HT1080 (cell line): ENCODE measurements at places on chromosomes 7 and 10. TPM values are rescaled to one million over a fixed set of nuclear protein-coding genes. Genes with fewer than 3 reads are reported as not detected.
A peak's percentile ranks its signal among the peaks of the same experiment; 100 is the strongest.

The C10orf62 gene
- total RNA-seq: not detected in 2 replicates

The PGAM2 gene
- not detected in 2 replicates for total RNA-seq

DNA sequence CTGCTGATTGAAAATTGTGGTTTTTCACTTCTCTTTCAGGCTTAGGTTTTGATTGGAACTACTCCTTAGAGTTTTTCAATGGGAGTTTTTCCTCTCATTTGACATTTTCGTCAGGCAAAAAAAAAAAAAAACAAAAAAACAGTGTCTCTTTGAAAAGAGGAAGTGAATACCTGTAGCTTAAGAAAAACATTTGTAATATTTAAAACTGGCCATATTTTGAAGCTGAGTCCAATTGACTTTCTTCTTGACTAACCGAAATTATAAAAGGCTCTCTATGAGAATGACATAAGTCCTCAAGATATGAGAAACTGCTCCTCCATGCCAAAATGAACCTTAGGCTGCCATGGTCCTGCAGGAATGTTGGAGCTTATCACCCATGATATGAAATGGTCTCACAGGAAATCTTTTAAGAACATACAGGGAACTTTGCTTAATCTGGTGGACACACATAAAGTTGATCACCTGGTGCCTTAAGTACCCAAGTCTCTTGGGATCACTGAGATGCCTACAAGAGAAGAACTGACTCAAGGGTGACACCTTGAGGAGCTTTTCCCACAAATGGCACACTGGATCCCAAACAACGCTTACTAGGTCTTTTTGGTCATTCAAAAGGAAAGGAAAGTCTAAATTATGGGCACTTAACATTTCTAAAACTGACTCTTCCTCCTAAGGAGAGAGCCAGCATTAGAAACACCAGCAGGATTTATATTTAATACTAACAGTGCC is 263.4 kb downstream of the CDC14C start:
- DNase-seq: no peak

DNA sequence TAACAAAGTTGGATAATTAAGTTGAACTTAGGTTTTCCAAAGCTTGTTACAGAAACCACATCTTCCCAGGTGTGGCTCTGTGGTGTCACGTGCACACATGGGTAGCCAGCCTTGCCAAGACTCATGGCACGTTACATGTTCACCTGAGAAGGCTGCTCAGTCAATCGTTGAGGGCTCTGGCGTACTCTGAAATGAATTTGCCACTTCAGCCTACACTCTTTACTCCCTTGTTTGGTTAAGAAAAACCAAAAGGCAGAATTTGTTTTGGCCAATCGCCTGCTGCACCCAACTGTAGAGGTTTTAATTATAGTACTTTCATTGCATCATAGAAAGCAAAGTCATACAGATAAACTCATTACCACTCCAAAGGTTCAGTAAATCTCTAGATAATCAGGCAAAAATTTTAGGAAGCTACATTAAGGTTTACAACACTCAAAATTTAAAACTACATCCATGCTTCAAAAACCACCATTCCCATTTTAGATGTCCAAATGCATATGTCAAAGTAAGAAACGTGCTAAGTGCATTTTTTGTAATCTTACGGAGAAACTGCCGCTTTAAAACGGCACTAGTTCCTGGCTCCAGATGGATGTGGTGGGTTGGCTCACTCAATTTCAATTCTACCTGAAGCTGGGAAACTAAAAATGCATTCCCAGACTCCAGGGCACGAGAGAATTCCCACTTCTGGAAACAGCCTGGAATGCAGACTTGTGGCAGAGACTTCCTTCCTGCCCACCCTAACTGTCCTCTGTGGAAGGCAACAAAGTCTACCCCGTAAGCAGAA is 88.4 kb downstream of the DIP2C start:
- no peak for DNase-seq

DNA sequence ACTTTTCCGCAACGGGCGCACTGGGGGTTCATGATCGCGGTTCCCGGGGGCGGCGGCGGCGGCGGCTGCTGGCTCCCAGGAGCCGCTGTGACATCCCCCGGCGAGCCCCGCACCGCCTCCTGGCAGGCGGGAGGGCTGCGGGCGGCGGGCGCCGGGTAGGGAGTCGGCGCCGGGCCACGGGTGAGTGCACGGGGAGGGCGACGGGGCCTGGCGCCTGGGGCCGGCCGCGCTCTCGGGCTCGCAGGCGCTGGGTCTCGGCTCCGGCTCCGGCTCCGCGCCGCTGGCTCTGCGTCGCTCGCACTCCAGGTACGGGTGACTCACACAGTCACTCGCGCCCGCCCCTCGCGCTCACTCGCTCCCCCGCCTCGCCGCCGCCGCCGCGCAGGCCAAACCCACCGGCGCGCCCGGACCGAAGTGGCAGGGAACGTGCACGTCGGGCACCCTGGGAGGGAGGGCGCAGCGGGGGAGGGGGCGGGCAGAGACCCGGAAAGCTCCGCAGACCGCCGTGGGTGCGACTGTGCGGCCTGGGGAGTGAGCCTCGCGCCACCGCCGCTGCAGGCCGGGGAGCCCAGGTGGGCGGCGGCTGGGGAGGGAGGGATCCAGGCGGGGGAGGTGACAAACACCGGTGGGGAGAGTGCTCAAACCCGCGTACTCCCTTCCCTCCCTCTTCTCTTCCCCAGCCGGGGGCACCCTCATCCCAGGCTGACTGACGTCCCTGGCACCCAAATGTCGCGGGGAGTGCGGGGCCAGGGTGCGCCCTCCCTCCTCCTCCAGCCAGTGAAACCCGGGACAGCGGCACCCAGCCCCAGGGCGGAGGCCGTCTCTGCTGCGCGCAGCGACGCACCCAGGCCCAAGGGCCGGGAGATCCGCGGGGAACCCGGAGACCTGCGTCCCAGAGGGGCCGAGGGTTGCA is 276.9 kb upstream of the NEBL start:
- DNase-seq: peak; percentile 21

- peak; percentile 86 for DNase-seq
These were observed at the start of gene MYH16 for GRCh38 chr7:99272476-99273045. TSS of gene MYH16 (plus strand) at chr7:99272839.

The PHYHIPL gene
- total RNA-seq: not detected in 2 replicates

GRCh38 chr10:102242118-102242485 is 790 bp upstream of the PITX3 start:
- DNase-seq: no peak

- DNase-seq: no peak
These were observed 64.1 kb downstream of the PHTF2 start for GRCh38 chr7:77862691-77863090.
